ENCODE measurements at places on chromosomes 16 and 17.

GRCh38 chr17:6420173-6420641 is 14.7 kb downstream of the AIPL1 start:
- H3K4me1 ChIP-seq = no peaks in the 10 kb centered on the region
- no peaks in the 10 kb centered on the region for H3K27me3 ChIP-seq
- H3K27ac ChIP-seq = no peak overlapping the region
- H3K4me3 ChIP-seq = no peak overlapping the region
- no peak for DNase-seq
- H3K36me3 ChIP-seq = no peaks in the 10 kb centered on the region

- DNase-seq = no peak
- no peak overlapping the region for H3K27ac ChIP-seq
- H3K27me3 ChIP-seq = no peaks in the 10 kb centered on the region
- no peaks in the 10 kb centered on the region for H3K36me3 ChIP-seq
These were observed 149.1 kb downstream of the PRKCA start for GRCh38 chr17:66451188-66452149.

DNA sequence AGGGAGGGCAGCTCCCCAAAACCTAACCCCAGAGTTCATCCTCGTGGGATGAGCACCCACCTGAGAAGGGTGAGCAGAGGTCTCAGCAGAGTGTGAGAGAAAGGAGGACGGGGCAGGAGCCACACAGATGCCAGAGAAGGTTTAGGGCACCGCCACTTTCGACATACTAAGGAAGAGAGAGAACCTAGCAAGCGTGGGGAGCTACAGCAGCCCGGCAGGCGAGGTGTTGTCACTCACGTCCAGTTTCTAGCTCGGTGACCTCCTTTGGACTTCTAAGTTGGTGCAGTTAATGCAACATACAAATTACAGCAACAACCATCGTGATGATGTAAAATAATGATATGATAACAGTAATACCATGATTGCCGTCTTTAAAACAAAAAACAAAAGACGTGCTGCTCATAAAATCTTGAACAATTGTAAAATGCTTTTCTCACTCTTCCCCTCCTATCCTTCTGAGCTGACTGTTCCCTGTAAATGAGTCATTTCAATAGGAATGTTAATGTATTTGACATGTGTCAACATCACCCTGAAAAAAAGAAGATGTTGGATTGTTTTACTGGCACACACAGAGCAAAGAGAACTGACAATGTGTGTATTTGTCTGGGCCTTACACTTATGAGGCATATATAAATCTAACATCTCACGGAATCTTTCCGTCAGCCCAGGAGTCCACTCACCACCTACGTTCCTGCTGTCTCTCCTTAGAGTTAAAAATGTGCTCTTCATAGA is 158.2 kb upstream of the MAF start:
- H3K4me1 ChIP-seq = no peaks in the 10 kb centered on the region
- no peak overlapping the region for H3K4me3 ChIP-seq
- no peaks in the 10 kb centered on the region for H3K27me3 ChIP-seq
- no peaks in the 10 kb centered on the region for H3K36me3 ChIP-seq
- DNase-seq = no peak

DNA sequence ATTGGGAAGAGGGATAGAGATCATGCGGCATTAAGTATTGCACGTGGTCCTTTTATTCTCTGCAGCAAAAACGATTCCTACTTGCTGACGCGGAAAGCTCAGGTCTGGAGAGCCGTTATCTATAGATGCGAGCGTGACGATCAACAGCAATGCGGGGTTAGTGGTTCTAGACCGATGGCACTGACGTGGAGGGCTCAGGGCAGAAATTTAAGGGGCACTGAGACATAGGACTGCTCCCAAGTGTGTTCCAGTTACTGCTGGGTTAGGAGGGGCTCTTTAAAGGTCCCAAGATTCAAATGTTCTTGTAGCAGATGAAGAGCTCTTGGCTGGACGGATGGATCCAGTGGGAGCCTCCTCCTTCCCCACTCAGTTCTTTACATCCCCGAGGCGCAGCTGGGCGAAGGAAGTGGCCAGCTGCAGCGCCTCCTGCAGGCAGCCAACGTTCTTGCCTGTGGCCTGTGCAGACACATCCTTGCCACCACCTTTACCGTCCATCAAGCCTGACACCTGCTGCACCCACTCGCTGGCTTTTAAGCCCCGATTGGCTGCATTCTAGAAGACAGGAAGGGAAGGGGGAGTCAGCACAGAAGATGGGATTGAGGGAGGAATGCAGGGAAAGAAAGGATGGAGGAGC is 732 bp upstream of the EXOSC6 start:
- DNase-seq = no peak
- H3K4me3 ChIP-seq = no peak overlapping the region
- no peak overlapping the region for H3K27ac ChIP-seq
- H3K4me1 ChIP-seq = peaks cover 3% of the 10 kb centered on the region
- peaks cover 40% of the 10 kb centered on the region for H3K36me3 ChIP-seq
